ENCODE measurements at places on chromosomes 6 and 20.

DNA sequence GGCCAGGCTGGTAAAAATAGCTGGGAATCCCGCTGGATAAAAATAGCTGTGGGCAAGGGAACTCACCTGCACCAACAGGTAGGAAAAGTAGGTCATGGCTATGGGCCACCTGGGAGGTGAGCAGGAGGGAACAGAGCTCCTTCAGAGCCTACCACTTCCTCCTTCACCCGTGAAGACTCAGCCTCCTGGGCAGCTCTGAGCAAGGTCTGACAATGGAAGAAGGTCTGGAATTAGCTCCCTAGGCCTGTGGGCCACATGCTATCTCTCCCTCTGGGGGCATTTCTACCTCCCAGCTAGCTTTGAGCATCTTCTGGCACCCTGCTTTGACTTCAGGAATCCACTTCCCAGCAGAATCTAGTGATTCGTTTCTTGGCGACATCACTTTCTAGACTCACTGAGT, 153.9 kb downstream of the MRPL14 start:
- no peak for DNase-seq

DNA sequence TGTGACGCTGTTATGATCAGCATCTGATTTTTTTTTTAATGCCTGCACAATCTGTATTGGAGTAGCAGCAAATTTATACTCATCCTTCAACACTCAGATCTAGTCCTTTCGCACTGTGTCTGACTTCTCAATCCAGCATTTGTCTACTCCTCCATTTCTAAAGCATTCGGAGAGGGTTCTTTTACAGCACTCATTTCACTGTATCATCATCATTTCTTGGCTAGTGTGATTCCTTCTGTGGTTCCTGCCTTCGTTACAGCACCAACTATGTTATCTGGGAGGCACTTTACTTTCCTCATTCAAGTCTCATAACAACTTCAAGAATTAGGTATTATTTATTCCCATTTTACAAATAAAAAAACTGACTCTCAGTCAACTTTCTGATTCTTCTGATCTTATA, 18.0 kb downstream of the NUDT3 start:
- DNase-seq, result no peak

DNA sequence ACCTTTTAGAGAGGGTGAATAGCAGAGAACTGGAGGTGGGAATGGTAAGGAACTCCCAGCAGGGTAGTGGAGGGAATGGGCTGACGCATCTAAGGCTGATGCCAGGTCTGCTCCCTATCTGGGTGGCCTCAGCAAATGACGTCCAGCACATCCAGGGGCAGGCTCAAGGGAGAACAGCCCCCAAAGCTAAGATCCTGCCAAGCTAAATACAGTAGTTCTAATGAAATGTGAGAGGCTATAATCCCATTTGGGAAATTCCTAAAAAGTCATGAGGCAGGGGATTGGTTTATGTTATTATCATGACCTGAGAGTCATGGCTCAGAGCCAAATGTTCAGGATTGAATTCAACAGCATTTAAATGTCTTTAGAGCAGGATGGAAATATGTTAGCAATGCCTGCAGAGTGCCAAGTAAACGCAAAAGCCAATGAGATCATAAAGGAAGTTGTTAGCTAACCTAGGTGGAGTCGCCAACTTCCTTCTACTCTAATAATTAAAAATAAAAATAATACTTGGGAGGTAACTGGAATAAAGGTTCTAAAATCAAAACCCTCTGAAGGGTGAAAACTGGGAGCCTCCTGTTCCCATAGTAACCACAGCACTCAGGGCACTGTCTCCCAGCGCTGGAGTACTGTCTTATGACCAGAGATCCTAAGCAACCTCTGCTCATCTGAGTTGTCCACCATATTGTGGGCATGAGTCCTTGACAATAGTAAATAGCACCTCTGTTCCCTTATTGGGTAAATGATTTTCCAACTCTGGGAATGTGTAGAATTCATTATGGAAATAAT, 34.8 kb downstream of the IYD start:
- DNase-seq, result peak; percentile 95

DNA sequence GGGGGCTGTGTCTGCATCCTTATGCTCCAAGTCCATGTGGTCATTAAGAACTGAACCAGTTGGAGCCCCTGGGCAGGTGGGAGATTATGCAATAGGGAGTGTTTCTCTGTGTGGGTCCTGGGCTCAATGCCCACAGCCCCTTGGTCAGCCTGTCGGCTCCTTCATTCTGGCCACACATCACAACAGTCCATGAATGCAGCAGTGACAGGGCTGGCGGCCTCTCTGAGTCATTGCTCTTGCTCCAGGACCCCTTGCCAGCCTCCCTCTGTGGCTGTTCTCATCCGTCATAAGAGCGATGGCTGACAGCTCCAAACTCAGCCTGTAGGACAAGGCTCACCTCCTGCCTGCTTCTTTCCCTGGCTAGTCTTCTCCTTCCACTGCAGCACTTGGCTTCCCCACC, 609.5 kb upstream of the CDH4 start:
- no peak for DNase-seq

DNA sequence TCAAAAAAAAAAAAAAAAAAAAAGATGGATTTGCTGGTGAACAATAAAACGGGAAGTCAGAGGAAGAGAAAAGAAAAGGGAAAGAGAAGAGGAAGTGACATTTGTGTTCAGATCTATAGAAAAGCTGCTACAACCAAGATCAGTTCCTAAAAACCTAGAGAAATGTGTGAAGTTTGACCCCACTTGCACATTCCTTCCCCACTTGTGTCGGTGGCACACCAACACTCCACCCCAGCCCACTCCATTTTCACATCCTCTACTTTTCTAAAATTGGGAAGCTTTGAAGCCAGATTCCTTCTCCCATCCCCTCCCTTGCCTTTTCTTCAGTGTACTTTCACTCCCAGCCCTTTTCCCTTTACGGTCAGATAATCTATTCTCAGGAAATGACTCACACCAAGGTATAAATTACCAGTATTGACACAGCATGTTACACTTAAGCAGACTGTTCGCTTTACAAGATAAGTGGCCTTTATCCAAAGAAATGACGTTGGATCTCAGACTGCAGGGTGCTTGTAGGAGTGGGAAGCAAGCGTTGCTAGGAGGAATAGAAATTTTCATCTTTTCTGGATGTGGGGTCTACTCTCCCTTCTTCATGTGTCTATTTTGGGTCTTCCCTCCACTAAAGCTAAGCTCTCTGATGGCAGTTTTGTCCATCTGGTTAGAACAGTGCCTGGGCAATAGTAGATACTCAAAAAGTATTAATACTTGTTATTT, 92.5 kb upstream of the ADGRF1 start:
- DNase-seq, result peak; percentile 97

DNA sequence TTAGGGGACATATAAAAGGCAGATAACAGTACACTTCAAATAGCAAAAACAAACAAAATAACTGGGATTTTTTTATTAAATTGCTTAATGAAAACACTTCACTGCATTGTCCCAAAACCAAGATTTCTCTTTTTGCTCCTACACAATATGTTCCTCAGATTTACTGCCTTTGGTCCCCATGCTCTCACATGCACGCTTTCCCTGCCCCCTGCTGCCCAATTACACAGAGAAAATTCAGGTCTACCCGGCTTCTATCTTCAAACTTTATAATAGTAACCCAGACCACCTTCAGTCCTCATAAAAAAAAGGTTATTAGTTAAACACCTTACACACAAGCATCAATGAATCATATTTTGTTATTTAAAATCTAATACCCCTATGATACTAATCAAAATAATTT, 673.8 kb upstream of the HS3ST5 start:
- no peak for DNase-seq

- no peak for DNase-seq
These were observed 7.1 kb upstream of the SLC22A7 start for GRCh38 chr6:43290905-43291355.

DNA sequence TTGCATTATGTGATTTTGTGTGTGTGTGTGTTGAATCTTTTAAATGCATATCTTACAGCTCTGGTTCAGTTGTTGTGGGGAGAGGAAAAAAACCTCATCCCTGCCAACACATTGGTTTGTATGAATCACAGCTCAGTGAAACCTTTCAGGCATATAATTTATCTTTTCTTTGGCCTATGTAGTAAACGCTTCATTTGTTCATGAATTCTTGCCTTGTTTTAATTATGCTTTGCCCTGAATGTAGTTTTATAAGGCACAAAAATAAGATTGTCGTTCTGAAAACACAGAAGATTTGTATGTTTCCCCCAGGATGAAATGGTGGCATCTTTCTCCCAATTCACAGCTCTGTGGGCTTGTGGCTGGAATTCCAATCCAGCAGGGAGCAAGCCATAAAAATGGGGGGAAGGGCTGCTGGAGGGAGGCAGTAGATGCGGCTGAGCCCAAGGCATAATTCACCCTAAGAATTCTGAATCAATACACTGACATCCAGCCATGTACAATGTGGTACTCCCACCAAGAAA, 45.1 kb downstream of the BCAS1 start:
- peak; percentile 69 for DNase-seq

DNA sequence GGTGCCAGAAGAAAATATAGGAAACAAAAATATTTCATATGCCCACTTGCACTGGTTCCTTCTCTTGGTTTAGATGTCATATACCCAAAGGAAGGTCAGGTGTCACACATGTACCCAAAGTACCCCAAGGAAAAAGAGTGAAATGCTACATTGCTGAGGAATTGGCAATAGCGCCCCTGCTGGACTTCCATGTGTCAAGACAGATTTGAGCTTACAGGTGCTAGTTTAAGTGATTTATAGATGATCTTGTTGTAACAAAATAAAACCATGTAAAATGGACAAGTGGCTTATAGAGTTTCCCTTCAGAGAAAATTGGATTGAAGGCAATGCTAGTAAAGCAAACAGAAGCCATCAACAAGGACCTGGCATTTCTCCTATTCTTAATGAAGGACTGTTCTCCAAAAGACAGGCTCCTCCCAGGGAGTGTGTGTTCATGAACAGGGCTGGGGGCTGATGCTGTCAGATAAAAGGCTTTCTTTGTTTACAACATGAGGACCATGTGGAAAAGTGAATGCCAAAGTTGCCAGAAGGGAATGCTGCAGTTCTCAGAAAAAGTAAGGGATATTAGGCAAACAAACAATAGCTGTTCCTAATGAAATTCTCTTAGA, 64.3 kb upstream of the PAK5 start:
- no peak for DNase-seq
